Mucosa of gallbladder (tissue), 1 donor: ENCODE measurements at places on chromosomes 1 and 21. TPM values are rescaled to one million over a fixed set of nuclear protein-coding genes. Genes with fewer than 3 reads are reported as not detected.

The MLLT11 gene
- 3.6 TPM for total RNA-seq

The OSCP1 gene
- 17.1 TPM for total RNA-seq

The CLEC20A gene
- 0.20 TPM for total RNA-seq

The RBP7 gene
- total RNA-seq: 8.7 TPM

The RNF186 gene
- 0.32 TPM for total RNA-seq

The C1orf87 gene
- not detected for total RNA-seq

The RAB25 gene
- total RNA-seq: 103 TPM

The GABRD gene
- total RNA-seq: 1.2 TPM

The SEC16B gene
- total RNA-seq: 7.3 TPM

The HSD3B1 gene
- not detected for total RNA-seq

The OPRD1 gene
- not detected for total RNA-seq

The ILF2 gene
- 87.6 TPM for total RNA-seq

The AMY1A gene
- total RNA-seq: not detected

The GPBP1L1 gene
- total RNA-seq: 132 TPM

The OR2L8 gene
- not detected for total RNA-seq

The RAB42 gene
- 1.8 TPM for total RNA-seq

The PEAR1 gene
- 9.9 TPM for total RNA-seq

The ACKR1 gene
- 23.3 TPM for total RNA-seq

The SLAMF9 gene
- not detected for total RNA-seq

The FCN3 gene
- 3.5 TPM for total RNA-seq

The S100A7 gene
- total RNA-seq: not detected

The CYP4Z1 gene
- not detected for total RNA-seq

The PLXNA2 gene
- total RNA-seq: 37.4 TPM

The TDRD5 gene
- 0.95 TPM for total RNA-seq

The TEDDM1 gene
- total RNA-seq: not detected

The RPE65 gene
- total RNA-seq: not detected

The PLA2G2F gene
- 0.92 TPM for total RNA-seq

The PTCH2 gene
- 1.9 TPM for total RNA-seq

The IGSF21 gene
- total RNA-seq: 7.0 TPM

The NBPF1 gene
- total RNA-seq: 64.2 TPM

The FMO5 gene
- total RNA-seq: 52.9 TPM

The PRKCZ gene
- total RNA-seq: 29.8 TPM

The FOXD2 gene
- 0.26 TPM for total RNA-seq

The BSND gene
- not detected for total RNA-seq

The TMEM82 gene
- total RNA-seq: 4.9 TPM

The LRRC8C gene
- 6.0 TPM for total RNA-seq

The DBT gene
- 17.0 TPM for total RNA-seq

The KCNE2 gene
- not detected for total RNA-seq

The KCNQ4 gene
- total RNA-seq: 3.5 TPM

The LMX1A gene
- total RNA-seq: 0.12 TPM

The OR2T2 gene
- not detected for total RNA-seq

The C1orf94 gene
- not detected for total RNA-seq

The RGSL1 gene
- total RNA-seq: not detected

The STYXL2 gene
- total RNA-seq: 3.1 TPM

The TSPEAR gene
- 0.06 TPM for total RNA-seq

The CFAP107 gene
- not detected for total RNA-seq

The EVA1C gene
- total RNA-seq: 34.8 TPM

The RNU1-3 gene
- 1,358 TPM for total RNA-seq

The FAM163A gene
- total RNA-seq: 5.1 TPM

The PTGER3 gene
- 28.4 TPM for total RNA-seq

The PAX7 gene
- not detected for total RNA-seq

The RPTN gene
- not detected for total RNA-seq

The OR6Y1 gene
- not detected for total RNA-seq

The KANK4 gene
- total RNA-seq: 0.20 TPM

The ICOSLG gene
- total RNA-seq: 8.6 TPM

The SDF4 gene
- 190 TPM for total RNA-seq

The LCE3E gene
- not detected for total RNA-seq

The SIM2 gene
- total RNA-seq: 0.14 TPM
